Right forelimb (tissue), 1 donor: ENCODE measurements at places on chromosomes 6 and 20.

DNA sequence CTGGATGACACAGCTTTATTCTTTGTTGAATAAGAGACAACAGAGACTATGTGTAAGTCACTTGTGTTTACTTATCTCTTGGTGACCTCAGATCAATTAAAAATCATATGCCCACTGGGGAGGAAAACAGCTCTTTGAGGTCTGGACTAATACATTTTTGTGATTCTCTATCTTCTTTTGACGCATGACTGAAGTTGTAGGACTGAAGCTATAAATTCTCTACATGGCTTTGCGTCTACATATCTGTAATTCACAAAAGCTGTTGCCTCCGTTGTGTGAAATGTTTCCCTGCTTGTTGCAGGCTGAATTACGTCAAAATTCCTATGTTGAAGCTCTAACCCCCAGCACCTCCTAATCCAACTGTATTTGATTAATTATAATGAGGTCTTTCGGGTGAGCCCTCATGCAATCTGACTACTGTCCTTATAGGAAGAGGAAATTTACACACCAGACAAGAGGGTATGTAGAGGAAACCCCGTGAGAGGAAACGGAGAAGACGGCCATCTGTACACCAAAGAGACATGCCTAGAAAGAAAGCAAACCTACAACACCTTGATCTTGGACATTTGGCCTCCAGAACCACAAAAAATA is 481.6 kb downstream of the PRKN start:
- no peak for DNase-seq

DNA sequence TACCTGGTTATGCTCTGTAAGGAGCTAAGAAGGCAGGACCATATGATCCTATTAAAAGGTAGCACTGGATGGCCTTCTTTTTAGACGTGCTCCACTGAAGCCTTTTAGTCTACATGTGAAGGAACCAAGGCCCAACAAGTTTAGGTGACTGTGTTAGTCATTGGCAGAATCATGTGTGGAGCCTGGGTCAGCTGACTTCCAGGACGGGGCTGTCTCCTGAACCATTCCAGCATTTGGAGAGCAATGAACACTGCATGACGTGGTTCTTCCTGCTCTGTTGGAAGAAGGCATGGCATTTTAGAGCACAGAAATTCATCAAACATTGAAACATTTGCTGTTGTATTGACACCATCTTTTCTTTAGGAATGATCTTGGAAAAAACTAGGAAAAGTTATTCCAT is 87.8 kb upstream of the TIAM2 start:
- DNase-seq: no peak

DNA sequence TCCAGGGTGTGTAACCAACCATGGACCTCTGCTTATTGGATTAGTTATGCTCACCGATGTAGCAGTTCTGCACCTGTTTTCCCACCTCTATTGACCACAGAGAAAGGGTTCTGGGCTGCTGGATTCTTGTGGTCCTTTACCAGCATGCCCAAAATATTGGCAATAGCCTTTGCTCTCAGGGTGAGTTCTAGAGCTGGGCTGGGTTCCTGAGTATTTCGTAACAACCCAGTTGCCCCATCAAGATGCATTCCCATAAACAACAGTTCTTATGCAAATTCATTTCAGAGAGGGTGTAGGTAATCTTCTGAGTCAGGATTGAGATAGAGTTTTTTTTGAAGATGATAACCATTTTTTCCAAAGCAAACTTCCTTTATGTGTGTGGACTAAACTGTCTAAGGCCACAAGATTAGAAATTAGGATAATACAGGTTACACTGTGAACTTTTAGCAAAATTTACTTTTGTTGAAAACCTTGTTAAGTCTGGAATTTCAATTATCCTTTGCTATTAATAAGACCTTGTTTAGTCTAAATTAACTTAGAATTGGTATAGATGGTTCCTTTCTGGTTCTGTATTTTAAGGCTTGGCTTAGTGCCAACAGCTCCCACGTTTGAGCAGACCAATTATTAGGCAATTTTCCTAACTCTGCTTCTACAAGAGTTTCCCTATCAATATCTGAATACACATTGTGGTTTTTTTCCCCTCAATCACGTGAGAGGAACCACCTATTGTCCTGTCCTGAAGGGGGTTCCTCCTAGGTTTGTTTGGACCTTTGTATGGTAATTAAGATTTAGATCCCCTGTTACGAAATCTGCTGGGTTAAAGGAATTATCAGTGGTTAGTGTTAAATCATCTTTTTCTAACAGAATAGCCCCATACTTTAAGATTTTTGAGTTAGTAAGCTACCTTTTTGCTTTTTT is 46.1 kb downstream of the TBX18 start:
- DNase-seq: no peak

GRCh38 chr6:89290401-89291155 is 24.5 kb downstream of the GABRR2 start:
- DNase-seq: no peak

- DNase-seq: no peak
Observed at GRCh38 chr6:113662688-113663333, 194.3 kb upstream of the MARCKS start.

DNA sequence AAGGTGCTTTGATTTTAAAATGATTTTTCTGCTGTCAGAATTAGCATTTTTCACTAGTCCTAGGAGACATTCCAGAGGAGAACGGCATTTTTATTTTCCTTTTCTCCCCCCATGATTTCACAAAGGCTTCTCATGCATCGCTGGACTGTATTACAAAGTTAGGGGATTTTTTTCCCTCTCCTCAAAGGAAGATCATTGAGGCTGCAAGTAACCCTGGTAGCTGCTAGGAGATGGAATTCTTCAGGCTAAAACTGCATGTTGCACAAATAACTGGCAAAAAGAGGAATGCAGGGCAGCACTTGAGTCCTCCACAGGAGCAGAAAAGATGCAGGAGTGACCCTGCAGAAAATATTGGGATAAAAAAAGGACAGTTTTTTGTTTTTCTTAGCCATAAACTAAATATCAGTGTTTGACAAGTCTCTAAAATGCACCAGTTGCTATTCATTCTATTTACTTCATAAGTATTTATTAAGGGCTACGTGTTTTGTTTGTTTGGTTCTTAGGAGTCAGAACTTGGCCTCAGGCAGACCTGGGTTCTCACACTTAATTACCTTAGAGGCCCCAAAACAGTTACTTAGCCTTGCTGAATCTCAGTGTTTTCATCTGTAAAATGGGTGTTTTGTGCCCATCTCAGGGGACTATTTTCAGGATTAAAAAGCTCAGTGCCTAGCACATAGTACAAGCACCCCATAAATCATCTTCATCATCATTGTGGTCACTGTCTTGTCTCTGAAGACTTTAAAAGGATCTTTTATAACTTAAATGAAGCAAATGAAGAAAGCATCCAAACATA is 144.5 kb upstream of the ID4 start:
- DNase-seq: no peak

- DNase-seq: peak; percentile 72
Observed at GRCh38 chr20:57061051-57061900, 205.2 kb downstream of the BMP7 start.

DNA sequence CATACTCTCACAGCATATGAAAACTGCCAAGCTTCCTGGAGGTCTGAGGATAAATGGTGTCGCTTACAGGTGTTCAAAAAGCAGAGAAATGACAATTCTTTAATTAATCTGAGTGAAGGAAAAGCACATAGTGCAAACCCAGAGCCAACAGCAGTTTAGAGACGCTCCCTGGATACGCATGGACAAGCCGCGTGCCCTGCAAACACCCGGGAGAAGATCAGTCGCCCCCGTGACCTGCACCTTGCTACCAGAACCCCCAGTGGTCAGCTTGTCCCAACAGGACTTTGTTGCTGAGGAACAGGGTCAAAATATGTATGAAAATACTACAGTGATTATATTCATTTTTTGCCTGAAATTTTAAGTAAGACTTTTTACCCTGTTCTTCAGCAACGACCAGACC is 93.9 kb downstream of the PSMG4 start:
- DNase-seq: no peak

DNA sequence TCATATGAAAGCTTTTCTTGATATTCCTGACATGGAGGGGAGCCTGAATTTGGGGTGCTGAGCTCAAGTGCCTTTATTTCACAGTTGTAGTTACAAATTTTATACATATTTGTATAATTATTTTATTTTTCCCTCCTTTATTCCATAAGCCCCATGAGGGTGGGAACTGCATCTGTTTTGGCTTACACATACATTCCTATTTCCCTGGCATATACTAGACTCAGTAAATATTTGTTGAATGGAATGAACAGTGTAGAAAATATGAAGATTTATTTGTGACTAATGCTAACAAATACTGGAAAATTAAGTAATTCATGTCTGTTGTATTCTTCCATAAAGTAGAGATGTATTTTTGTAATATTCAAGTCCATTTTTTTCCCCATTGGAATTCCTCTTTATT is 127.1 kb downstream of the MYO6 start:
- DNase-seq: no peak

DNA sequence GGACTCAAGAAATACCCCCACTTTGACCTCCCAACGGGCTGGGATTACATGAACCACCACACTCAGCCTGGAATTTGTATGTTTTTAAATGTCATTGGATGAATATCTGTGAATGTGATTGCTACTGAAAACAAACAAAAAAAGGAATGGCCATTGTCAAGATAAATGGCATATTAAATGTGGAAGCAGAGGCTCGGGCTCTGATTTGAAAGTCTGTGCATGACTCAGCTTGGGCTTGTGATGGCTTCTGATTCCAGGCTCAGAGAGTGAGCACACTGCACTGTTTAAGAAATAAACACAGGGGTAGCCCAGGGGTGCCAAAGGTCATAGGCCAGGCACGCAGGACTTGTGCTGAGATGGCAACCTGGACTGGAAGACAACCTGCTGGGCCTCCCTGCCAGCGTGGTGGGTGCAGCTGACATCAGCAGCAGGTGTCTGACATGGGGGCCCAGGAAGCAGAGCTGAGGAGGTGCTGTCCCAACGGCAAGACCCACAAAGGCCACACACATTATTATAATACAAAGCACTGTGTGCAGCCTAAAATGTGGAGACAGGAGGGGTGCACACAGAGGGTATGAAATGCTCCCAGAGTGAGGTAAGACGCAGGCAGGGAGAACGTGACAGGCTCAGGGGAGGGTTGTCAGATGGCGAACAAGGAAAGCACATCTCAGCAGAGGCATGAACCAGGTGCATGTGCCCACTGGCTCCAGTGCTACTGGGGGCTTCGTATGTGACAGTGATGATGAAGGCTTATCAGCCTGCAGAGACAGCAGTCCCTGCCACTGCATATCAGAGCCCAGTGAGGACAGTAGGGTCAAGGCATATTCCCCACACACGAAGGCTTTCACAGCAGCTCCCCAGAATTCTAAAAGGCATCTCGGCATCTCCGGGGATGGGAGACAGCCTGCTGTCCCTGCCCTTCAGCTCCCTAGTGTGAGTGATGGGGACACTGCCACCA is 169.4 kb downstream of the SYNDIG1 start:
- DNase-seq: no peak

DNA sequence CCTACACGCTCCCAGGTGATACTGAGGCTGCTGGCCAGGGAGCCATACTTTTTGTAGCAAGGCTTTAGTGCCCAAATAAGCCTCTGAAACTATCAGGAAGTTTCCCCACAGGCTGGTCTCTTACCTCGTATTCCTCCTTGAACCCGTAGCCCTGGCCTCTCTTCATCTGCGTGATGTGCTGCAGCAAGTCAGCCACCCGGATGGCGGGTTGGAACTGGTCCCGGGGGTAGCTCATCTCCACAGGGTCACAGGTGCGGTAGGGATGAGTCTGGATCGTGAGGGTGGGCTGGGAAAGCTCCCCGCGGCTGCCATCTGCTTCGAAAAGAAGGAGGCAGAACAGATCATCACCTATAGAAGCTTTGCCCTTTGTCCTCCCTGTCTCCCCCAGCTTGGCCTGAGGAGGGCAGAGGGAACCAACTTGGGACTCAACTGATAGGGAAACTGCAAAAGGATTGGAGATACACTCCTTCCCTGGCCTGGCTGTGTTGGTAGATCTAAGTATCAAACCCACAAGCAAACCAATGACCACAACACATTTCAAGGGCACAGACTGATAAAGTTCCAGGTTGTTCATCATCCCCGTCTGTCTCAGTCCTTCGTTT is 543.2 kb upstream of the CHD6 start:
- no peak for DNase-seq

DNA sequence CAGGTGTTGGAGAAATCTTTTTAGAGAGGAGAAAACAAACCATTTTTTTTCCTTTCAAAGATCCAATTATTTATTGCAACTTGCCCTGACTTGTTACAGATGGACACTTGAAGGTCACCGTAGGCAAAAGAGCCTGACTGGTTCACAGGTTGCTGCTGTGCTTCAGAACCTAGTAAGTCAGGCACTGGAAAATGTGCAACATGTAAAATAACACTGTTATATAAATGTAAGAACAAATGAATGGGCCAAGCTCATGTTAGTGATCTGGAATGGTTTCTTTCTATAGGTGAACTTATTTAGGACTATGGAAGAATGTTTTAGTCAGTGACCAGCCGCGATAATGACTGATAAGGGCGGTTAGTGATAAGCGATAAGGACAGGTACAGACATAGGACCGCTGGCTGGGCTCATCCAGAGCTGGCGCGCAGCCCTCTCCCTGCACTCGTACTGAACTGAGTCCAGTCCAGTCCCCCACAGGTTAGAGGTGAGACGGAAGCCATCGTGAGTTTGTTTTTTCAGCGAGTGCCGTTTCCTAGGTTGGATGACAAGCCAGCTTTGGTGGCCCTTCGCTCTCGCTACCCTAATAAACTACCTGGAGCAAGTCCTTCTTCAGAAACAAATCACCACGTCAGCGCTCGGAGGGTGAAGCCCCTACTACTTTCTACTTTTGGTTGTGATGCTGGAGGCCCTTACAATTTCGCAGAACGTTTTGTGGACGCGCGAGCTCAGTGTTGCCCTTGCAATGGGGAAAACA is 94.4 kb upstream of the PRDM1 start:
- DNase-seq: no peak

- no peak for DNase-seq
Observed at GRCh38 chr20:942611-943010, 26.5 kb upstream of the ANGPT4 start.

- no peak for DNase-seq
Observed at GRCh38 chr6:30495993-30496392, 6.7 kb downstream of the HLA-E start.

DNA sequence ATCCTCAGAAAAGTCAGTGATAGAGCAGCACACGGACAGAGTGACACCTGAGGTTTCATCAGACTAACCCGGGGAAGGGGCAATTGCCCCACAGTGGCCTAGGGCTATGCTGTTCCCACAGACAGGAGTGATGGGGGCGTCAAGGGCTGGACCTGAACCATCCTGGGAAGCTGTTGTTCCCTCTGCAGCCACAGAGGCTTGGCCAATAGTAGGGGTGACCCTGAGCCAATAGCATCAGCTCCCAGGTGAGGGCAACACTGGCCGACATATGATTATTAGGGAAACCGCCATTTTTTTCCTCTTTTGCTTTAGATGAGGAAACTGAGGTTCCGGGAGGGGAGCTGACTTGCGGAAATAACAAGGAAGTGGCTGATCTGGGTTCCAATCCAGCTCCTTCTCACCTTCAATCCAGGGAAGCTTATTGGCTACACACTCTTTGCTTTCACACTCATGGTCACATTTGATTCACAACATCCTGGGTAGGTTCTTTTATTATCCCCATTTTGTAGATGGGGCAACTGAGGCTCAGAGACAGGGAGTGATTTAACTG is 126.0 kb downstream of the BMP7 start:
- no peak for DNase-seq

- DNase-seq: peak; percentile 96
Observed at GRCh38 chr20:3795511-3796468, at the start of gene CDC25B. Gene CDC25B (plus strand): TSS chr20:3796310. CDS start chr20:3796532, 222 bp downstream.
